ENCODE measurements at places on chromosomes 1 and 21. TPM values are rescaled to one million over a fixed set of nuclear protein-coding genes. Genes with fewer than 3 reads are reported as not detected.

DNA sequence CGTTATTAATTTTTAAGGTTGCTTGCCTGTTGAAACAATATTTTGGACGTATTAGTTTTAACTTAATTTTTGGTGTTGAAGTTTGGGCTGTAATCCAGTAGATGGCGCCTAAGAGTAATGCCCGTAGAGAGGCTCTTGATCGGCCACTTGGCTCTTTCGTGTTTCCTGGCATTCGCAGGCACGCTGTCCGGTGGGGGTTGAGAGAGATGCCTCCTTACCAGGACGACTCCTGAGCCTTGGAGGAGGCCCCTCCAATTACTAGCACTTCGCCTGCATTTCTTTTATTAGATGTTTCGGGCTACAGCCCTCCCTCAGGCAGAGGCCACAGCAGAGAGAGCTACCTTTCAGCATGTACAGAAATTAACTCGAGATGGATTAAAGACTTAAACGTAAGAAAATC, 12.0 kb downstream of the OR2M4 start:
- no peaks in the 10 kb centered on the region for H3K36me3 ChIP-seq
- peaks cover 5% of the 10 kb centered on the region for H3K4me1 ChIP-seq
- no peak overlapping the region for H3K27ac ChIP-seq
- peak overlapping the region; percentile 57 for H3K4me3 ChIP-seq
- peak; percentile 23 for DNase-seq

DNA sequence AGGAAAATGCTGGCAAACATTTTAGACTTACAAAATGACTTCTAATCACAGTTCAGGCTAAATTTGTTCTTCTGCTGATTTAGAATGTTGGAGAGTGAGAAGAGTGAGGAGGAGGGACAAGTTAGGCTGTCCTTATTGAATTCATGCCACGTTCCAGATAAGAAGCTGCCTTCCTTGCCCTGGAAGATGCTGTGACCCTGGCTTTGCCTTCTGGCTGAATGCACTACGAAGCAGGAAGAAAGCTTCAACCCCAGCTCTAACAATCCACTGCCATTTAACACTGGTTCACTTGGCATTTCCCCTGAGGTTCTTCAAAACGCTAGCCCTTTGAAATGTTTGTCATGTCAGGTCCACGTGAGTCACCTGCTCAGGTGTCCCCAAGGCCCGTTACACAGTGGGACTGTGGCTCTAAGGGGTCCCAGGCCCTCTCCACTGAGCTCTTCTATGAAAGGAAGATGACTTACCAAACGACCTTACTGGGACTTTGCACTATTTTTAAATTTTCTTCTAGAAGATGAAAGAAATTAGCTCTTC, 30.0 kb upstream of the LRRC8C start:
- H3K4me1 ChIP-seq, result peaks cover 100% of the 10 kb centered on the region
- H3K27ac ChIP-seq, result peak overlapping the region; percentile 99
- peak; percentile 52 for DNase-seq
- H3K36me3 ChIP-seq, result no peaks in the 10 kb centered on the region
- peak overlapping the region; percentile 74 for H3K4me3 ChIP-seq

DNA sequence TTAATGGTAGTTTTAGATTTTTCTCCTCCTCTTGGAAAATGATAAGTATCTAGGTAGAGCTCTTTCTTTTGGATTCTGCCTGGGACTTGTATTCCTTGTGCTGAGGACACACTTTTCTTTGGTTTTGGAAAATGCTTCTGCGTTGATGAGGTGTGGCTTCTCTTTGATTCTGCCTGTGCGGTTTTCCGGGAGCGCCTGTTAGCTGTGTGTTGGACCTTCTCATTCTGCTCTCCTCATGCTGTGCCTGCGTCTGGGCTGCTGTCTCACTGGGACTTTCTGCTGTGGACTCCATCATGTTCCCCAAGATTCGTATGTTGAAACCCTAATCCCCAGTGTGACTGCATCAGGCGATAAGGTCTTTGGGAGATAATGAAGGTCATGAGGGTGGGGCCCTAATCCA, 21.0 kb downstream of the C1orf174 start:
- H3K27me3 ChIP-seq, result no peaks in the 10 kb centered on the region
- H3K4me3 ChIP-seq, result no peak overlapping the region
- H3K36me3 ChIP-seq, result peaks cover 20% of the 10 kb centered on the region
- H3K27ac ChIP-seq, result no peak overlapping the region
- DNase-seq, result no peak

GRCh38 chr1:159204161-159205141, at the start of gene ACKR1:
TSS of gene ACKR1 (plus strand) at chr1:159204875. CDS start at chr1:159204960, 85 bp downstream.
- H3K4me1 ChIP-seq, result peaks cover 19% of the 10 kb centered on the region
- DNase-seq, result no peak
- no peak within 1 kb of the TSS for H3K27ac ChIP-seq
- H3K27me3 ChIP-seq, result peaks cover 71% of the 10 kb centered on the region
- H3K4me3 ChIP-seq, result no peak within 1 kb of the TSS

DNA sequence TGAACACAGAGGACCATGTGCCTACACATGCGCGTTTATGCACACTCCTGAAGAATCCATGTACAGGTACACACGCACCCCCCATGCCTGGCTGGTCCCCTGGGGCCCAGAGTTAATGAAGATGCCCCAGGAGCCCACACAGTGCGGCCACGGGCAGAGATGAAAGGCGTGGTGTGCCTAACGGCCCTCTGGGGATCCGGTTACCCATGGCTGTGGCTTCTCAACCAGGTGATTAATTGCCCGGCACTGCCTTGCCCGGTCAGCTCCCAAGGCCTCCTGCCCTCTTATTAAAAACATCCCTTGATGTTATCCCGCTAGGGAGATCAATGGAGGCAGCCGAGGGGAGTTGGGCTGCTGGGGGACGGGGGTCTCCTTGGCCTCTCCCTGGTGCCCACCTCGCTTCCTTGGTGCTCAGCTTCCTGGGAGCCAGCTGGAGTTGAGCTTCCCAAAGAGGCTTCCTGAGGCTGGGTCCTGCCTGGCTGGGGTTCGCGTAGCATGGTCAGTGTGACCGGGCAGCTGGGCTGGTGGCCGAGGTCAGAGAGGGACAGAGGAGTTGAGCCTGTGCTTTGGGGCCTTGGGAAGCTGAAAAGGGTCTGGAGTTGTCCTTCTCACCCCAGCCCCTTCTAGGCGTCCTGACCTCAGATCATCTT, 75.0 kb upstream of the WNT4 start:
- no peak overlapping the region for H3K4me3 ChIP-seq
- H3K27ac ChIP-seq, result no peak overlapping the region
- H3K4me1 ChIP-seq, result no peaks in the 10 kb centered on the region
- no peaks in the 10 kb centered on the region for H3K36me3 ChIP-seq
- no peak for DNase-seq

- H3K4me1 ChIP-seq, result peaks cover 9% of the 10 kb centered on the region
- H3K27ac ChIP-seq, result no peak overlapping the region
- no peaks in the 10 kb centered on the region for H3K27me3 ChIP-seq
- peaks cover 17% of the 10 kb centered on the region for H3K36me3 ChIP-seq
- DNase-seq, result no peak
Observed at GRCh38 chr1:174230399-174230798, 71.1 kb downstream of the RABGAP1L start.

DNA sequence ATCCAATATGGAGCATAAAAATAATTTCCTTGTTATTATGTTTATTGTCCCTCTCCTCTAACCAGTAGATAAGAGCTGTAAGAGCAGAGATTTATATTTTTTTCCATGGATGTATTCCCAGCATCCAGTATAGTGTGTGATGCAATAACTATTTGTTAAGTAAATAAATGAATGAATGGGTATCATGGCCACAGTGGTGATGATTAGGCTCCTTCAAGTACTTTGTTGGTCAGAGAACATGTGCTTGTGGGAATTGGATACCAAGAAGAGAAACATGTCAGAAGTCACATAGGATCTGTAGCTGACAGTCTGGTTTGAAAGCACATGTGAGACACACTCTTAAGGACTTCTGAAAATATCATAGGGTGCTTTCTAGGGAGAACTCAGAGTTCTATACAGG, 588.5 kb downstream of the AGBL4 start:
- no peak for DNase-seq
- no peaks in the 10 kb centered on the region for H3K4me1 ChIP-seq
- no peaks in the 10 kb centered on the region for H3K36me3 ChIP-seq

ERICH3 gene
- total RNA-seq, result not detected

DNA sequence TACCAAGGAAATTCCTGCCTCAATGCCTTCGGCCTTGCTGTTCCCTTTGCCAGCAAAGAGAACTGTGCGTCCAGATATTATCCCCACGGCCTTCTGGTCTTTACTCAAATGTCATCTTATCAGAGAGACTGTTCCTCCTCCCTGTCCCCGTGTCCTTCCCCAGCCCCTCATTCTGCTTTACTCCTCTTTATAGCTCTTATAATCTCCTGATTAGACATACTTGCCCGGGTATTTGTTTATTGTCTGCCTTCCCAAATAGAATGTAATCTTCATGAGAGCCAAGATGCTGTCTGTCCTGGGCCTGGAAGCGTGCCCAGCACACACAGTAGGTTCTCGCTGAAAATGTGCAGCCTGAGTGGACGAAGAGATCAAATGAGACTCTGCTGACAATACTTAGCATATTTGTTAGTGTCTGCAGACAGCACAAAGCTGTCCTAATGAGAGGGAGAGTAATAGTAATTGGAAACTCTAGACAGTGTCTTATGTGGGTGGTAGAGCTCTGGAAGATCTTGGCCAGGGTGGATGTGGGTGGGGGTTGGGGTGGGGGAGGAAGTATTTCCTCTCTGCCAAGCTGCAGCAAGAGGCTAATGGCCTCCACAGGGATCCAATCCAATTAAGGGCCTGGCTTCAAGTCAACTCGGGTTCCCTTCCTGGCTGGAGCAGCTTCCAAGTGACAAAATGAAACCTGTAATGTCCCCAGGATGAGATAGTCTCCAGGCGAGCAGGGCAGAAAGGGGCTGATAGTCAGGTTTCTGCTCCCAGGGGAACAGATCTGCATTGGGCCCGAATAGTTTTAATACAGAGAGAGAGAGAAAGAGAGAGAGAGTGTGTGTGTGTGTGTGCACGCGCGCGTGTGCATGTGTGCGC, 9.5 kb upstream of the CLIC4 start:
- H3K27me3 ChIP-seq, result no peaks in the 10 kb centered on the region
- H3K36me3 ChIP-seq, result no peaks in the 10 kb centered on the region
- no peak overlapping the region for H3K27ac ChIP-seq

- DNase-seq, result no peak
- no peak overlapping the region for H3K4me3 ChIP-seq
- H3K4me1 ChIP-seq, result peaks cover 11% of the 10 kb centered on the region
- H3K27me3 ChIP-seq, result no peaks in the 10 kb centered on the region
Observed at GRCh38 chr21:37273911-37274690, 7.0 kb upstream of the VPS26C start.

DNA sequence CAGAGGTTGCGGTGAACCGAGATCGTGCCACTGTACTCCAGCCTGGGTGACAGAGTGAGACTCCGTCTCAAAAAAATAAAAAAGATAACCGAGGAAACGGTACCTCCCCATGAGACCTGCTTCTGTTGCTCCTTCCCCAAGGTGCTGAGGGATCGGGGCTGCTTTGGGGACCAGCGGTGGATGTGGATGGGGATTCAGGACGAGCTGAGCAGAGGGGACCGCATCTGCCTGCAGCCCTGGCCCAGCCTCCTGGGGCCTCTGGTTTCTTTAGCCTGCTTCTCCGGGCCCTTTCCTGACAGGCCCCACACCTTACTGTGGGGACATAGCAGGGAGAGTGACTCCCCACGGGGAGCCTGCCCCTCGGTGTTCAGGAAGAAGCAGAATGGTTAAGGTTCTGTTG, 17.1 kb downstream of the SLC66A1 start:
- H3K36me3 ChIP-seq, result no peaks in the 10 kb centered on the region
- H3K4me1 ChIP-seq, result peaks cover 4% of the 10 kb centered on the region
- H3K4me3 ChIP-seq, result no peak overlapping the region
- H3K27ac ChIP-seq, result no peak overlapping the region

FCRL3 gene
- total RNA-seq, result 0.96 TPM
